ENCODE measurements at places on chromosomes 4 and X.

- no peak for DNase-seq
Measured at GRCh38 chr4:103012551-103012950, 7.0 kb downstream of the SLC9B1 start.

GRCh38 chr4:128221586-128221985 is 66.0 kb downstream of the PGRMC2 start:
- DNase-seq, result no peak

- no peak for DNase-seq
Measured at GRCh38 chr4:3290476-3290875, 2.3 kb upstream of the RGS12 start.

- no peak for DNase-seq
Measured at GRCh38 chrX:16137416-16138107, 14.2 kb downstream of the GRPR start.

DNA sequence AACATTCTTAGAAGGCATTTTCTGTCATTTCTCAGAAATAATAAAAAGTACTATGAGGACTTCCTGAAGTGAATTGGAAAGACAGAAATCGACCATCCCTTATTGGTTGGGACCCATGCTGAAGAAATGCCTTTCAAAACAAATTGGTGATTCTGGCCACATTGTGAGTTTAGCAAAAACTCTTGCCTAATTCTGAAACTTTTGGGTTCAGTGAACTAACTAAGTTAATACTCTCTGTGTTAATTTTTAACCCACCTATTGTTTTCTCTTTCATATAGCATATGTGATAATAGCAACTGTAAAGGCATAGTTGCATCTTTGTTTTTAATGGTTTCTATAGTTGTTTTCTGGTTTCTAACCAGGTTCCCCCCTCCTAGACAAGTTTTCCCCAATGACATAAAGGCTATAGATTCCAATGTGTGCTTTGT is 129.3 kb upstream of the FAT1 start:
- DNase-seq, result no peak

DNA sequence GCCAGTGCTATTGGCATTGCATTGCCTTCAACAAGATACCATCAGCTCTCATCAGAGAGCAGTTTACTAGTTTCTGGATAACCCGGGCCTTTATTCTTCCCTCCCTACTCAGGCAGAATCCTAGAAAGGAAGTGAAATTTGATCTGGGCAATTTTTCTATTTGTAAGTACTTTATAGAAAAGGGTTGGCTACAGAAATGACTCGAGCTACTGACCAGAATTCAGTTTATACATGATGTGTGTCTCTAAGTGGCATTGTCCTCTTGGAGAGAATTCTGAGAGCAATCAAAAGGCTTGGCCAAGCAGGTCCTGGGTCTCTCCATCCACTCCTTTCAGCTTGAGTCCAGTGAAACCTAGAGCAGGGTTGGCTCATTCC is 192.7 kb upstream of the LEF1 start:
- DNase-seq, result no peak

GRCh38 chrX:37993837-37994619 is 12.3 kb upstream of the SYTL5 start:
- DNase-seq, result no peak

GRCh38 chr4:8051644-8052043 is 107.0 kb downstream of the ABLIM2 start:
- DNase-seq, result no peak

- DNase-seq, result no peak
Measured at GRCh38 chrX:94524867-94525266, 850.9 kb downstream of the FAM133A start.

DNA sequence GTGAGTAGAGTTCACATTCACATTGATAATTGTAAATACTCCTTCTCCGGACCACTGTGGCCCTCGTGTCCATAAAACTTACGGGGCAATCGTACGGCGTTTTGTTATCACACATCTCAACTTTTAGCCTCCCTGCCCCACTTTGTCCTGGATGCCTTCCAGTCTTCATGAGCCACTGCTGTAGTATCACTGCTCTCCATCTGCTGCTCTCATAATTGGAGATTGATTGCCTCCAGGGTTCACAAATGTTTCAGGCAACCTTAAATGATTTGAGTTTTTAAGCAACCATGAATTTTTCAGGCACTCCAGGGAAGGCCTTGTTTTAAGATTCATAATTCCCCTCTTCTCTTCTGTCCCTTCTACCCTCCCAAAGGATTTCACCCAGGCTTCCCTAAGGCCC is 28.4 kb downstream of the ALPK1 start:
- DNase-seq, result no peak

DNA sequence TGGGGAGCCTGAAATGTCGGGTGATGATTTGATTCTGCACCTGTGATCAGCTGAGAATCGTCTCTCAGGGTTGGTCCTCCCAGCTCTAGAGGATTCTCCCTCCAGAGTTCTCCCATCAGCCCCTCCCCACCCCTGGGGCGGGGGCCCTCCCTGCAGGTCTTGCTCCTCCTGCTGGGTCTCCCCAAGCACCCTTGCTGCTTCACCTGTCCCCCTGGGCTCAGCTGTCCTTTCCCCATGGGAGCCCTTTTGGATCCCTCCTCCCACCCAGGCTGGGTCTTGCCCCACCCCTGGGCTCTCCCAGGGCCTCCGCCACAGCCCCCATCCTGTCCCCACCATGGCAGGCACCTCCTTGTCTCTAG is 22.2 kb downstream of the PSAPL1 start:
- no peak for DNase-seq

DNA sequence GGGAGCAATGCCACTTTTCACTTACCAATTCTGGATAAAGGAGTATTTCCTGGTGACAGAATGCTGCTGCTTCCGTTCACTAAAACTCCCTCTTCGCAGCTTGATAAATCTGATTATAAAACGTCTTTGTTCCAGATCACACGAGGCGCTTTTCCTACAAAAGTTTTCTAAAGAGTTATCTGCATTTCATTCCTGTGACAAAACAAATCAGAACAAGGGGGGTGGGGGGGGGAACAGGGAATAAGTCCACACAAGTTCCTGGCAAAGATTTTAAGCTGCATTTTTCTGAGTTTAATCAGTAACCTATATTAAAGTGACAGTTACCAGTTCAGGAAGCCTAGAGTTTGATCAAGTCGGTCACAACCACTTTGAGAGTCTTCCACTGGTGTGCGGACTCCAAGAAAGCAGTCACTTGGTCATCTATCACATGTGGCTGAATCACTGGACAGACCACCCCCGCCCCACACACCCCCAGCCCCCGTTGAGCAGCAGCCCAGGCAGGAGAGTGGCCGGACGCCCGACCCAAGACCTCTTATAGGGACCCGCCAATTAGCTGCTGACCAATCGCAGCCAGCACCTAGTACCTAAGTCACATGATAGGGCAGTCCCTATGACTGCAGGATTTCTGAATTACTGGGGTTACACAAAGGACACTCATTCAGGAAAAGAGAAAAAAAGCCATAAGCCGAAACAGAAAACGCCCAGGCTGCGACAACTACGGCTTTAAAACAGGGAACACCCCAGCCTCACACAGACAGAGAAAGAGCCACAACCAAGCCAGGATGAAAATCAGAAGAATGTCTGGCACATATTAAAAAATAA is 569.3 kb upstream of the DIPK2B start:
- peak; percentile 90 for DNase-seq

DNA sequence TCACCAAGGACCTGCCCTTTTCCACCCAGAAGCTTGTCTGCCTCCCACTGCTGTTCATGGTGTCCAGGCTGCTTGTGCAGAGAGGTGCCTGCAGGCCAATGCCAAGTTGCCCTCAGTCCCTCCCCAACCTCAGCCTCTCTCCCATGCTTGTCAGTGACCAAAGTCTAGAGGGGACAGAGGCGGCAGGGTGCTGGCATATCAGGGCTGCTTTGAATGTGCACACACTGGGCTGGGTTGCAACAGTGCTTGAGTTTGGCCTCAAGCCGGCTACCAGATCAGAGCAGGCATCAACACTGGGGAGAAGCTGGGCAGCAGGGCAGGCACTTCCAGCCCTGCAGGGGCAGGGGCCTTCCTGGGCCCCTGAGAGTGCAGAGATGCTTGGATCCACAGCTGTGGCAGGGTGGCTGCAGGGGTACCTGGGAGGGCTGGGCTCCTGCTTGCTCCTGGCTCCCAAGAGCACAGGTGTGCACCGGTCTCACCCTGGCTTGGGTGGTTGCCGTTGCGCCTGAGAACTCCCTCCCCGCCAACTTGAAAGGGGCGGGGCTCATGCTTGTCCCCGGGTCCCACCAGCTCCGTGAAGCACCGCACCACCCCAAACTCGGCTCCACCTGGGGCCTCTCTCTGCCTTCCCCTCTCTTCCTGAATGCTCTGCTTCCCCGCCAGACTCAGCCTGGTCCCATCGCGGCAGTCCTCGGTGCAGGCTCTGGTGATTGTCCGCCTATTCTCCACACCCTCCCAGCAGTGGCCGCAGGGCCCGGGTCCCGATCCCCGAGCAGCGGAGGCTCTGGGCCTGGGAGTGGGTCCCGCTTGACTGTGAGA is 1681.9 kb upstream of the ADGRL3 start:
- no peak for DNase-seq

DNA sequence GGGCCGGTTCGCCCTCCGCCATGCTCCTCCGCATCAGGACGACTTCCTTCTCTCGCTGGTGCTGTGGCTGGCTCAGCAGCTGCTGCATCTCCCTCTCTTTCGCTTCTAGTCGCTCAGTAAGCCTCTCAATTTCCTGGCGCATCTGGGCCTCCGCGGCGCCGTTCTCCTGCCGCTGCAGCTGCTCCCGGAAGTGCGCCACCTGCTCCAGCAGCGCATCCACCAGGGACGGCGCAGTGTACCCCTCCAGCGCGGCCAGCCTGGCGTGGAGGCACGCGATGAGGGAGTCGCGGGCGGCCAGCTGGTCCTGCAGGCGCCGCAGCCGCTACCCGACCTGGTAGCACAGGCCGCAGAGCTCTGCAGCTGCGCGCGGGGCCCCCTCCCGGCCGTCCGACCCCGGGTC is 97.4 kb upstream of the MED14 start:
- no peak for DNase-seq

DNA sequence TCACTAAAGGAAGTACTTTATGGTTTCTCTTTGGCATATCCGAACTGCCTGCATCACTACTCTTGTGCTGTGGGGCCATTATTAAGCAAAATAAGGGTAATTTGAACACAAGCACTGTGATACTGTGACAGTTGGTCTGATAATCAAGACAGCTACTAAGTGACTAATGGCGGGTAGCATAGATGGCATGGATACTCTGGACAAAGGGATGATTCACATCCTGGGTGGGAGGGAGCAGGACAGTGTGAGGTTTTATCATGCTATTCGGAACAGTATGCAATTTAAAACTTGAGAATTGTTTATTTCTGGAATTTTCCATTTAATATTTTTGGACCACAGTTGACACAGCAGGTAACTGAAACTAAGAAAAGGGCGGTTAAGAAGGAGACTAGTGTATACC is 52.6 kb upstream of the CITED1 start:
- peak; percentile 51 for DNase-seq

GRCh38 chrX:147376601-147377422 is 534.9 kb upstream of the FMR1 start:
- no peak for DNase-seq

DNA sequence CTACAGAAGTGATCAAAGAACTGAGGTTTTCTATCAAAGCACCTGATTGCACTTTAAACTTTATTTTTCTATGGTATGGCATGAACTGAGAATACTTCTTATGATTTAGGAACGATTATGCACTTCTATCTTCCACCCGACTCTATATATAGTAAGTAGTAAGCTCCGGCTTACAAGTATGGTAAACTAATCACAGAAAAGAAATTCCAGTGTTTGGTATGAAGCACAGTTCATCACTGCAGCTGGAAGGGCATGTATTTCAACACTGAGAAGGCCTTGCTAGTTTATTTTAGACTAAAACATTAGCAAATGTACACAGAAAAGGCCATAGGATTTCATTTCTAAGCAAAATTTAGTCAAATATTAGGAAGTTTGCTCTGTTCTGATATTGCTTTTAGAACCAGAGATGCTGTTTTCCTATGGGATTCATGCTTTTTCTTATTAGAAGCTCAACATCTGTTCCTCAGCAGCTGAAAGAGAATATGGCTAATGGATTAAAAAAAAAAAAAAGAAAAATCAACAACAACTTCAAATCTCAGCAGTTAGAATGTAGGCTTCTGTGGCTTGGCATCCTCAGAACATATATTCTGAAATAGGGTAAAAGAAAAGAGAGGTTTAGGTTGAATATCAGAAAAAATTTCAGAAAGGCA is 273.5 kb downstream of the C4orf33 start:
- DNase-seq, result no peak

- no peak for DNase-seq
Measured at GRCh38 chr4:125131891-125132680, 182.7 kb upstream of the FAT4 start.

Measured in HCEC 1CT (cell line).